Right renal pelvis (tissue), 4 donors: ENCODE measurements at places on chromosomes 2 and 18. TPM values are rescaled to one million over a fixed set of nuclear protein-coding genes. Genes with fewer than 3 reads are reported as not detected.

GRCh38 chr2:153005071-153005730, 286.8 kb downstream of the ARL6IP6 start:
- DNase-seq, result no peak

The KCNK3 gene
- 1.9 TPM for polyA plus RNA-seq

DNA sequence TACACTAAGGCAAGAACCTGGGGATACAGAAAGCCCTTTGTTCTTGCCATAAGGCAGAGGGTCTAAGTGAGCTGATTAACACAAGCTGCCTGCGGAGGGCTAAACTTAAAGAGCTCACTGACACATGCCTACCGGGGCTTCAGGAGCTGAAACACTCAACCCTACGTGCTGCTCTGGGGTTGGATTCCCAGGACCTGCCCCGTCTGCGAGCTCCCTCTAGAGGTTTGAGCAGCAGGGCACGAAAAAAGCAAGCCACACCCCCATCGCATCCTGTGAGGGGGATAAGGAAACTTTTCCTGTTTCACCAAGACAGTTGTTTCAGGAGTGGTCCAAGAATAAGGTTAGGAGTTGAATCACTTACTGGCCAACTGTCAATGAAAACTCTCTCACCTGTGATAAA, 562.1 kb downstream of the TMX3 start:
- no peak for DNase-seq

The BCL2 gene
- 27.0 TPM for polyA plus RNA-seq

- no peak for DNase-seq
These were observed 224.1 kb upstream of the CCDC150 start for GRCh38 chr2:196415384-196415783.

The FER1L5 gene
- polyA plus RNA-seq, result 1.1 TPM

- DNase-seq, result no peak
These were observed 243.5 kb downstream of the ASXL3 start for GRCh38 chr18:33821503-33821902.

The IL37 gene
- not detected for polyA plus RNA-seq

The GPR35 gene
- polyA plus RNA-seq, result 1.7 TPM

DNA sequence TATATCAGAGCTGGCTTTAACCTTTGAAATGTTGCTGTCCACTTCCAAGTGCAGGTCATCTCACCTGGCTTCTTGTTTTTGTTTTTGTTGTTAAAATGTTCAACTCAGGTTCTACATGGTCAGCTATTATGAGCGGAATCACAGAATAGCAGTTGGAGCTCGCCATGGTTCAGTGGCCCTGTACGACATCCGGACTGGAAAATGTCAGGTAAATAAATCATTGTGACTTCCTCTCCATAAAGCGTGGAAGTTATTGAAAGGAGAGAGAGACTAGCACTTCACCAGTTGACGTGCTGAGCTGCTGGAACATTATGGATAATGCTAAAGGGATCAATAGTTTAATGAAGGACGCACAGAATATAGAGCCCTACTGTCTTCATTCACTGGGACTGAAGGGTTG, 184.6 kb upstream of the BOD1L2 start:
- DNase-seq, result no peak

DNA sequence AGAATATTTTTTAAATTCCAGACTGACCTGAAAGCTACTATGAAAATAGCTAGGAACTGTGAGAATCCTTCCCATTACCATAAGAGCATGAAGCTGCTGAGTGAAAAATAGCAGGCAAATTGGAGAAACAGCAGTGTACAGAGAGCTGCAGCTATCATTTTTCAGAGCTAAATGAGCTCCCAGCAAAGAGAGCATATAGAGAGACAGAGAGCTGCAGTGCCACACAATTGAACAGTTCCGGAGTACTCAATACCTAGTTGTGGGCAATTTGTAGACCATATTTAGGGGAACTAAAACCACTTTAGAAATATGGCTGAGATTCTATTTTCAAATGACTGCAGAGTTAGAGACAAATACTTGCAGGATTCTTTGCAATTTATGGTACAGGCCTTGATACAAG, 645.3 kb downstream of the STK39 start:
- no peak for DNase-seq

GRCh38 chr2:71597756-71598155, 144.4 kb downstream of the DYSF start:
- no peak for DNase-seq

GRCh38 chr18:25341831-25342230, 10.1 kb downstream of the ZNF521 start:
- DNase-seq, result no peak

The IL36A gene
- polyA plus RNA-seq, result not detected

The CYP1B1 gene
- polyA plus RNA-seq, result 147 TPM

The UNC80 gene
- 1.7 TPM for polyA plus RNA-seq

DNA sequence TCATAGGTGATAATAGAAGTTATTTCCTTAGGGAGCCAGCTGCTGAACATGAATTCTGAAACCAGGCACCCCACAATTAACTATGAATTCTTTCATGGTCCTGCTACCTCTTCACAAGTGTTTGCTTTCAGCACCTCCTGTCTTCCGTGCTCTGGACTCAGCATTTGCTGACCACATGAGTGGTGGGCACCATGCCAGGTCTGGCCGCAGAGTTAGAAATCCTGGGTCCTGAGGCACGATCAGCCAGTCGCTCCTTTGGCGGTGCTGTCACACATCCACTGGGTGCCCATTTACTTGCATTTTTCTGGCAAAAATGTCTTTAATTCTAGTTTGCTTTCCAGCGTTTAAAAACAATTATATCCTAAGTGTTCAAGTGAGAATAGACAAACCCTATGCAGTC, 196.4 kb upstream of the PXDN start:
- DNase-seq, result no peak

GRCh38 chr2:135797497-135798274, 39.3 kb downstream of the LCT start:
- peak; percentile 47 for DNase-seq
